ENCODE measurements at places on chromosomes 2 and 18.

GRCh38 chr2:28352610-28353195 lies 40.0 kb upstream of the FOSL2 start:
- no peak for DNase-seq

- DNase-seq: no peak
These were observed 110.9 kb upstream of the MSTN start for GRCh38 chr2:190173392-190173791.

GRCh38 chr2:236605345-236605734 lies 35.7 kb downstream of the ACKR3 start:
- no peak for DNase-seq

GRCh38 chr2:217077831-217078407 lies 218.1 kb upstream of the TNP1 start:
- DNase-seq: no peak

DNA sequence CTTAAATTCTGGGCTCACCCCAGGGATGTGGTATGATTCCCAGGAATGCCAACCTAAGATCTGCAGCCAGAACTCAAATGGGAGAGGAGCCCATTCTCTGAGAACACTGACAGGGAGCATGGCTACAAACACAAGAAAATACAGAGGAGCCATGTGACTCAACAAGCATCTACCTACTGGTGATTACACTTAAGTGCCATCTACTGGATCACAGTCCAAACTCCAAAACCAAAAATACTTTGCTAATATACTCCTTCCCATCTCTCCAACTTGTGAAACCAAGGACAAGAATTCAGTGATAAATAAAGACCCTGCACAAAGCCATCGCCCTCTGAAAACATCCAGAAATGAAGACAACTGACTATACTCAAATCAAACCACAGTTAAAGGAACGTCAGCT lies 116.9 kb downstream of the NR4A2 start:
- no peak for DNase-seq

DNA sequence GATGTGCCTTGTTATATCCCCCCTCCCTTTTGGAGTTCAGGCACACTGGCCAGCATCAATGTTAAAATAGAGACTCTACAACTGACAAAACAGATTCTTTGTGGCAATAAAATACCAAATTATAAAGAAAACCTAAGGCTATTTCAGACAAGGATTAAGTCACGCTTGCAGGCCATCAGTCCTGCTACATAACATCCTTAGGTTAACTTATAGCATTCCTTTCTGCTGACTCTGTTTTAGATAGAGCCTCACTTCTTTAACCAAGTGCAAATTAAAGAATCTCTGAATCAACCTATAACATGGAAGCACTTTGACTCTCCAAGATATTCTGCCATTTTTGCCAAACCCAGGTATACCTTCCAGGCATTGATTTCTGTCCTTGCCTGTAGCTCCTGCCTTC lies 784.6 kb downstream of the RNF144A start:
- no peak for DNase-seq

DNA sequence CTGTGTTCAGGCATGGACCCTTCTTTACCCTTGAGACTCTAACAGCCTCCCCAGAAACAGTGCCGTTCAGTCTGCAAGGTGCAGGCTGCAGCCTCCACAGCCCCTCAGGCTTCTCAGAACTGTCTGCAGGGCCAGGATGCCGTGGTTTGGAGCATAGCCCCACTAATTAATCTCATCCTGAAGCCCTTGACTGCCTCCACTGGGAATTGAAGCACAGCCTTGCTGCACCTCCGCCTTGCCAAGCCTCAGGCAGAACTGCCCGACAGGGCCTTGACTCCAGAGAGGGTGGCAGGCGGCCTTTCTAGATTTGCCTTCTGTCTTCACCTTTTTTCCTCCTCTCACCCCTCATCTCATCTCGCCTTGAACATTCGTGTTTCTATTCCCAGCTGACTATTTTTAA lies 119.8 kb downstream of the NRP2 start:
- no peak for DNase-seq

DNA sequence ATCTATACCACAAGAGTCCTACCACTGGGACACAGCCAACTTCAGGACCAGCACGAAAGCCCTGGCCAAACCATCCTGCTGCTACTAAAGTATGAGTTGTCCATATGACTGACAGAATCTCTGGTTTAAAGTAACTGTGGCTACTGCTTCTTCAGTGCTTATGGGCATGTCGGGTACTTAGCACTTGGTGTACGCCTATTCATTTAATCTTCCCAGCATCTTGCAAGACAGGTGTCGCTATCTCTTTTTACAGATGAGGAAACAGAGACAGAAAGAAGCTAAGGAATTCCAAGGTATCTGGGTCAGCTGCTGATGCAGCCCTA lies 203.4 kb upstream of the ID2 start:
- no peak for DNase-seq

DNA sequence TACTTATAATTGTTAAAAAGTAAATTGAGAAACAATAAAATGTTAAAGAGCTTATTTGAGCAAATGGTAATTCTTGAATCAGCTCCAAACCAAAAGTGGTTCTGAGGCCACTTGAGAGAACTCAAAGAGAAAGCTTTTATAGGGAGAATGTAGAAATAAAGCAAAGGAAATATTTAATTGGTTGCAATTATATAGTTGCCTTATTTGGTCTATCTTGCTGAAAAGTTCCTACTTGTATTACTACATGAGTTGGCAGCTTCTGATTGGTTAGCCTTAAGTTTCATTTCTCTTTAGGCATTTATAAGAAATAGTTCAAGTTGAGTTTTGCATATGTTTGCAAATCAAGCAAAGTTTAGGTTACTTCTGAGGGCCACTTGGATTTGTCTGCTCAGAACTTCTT lies 38.1 kb downstream of the SCN2A start:
- no peak for DNase-seq

GRCh38 chr18:76365561-76365960 lies 129.5 kb downstream of the ZNF516 start:
- no peak for DNase-seq

DNA sequence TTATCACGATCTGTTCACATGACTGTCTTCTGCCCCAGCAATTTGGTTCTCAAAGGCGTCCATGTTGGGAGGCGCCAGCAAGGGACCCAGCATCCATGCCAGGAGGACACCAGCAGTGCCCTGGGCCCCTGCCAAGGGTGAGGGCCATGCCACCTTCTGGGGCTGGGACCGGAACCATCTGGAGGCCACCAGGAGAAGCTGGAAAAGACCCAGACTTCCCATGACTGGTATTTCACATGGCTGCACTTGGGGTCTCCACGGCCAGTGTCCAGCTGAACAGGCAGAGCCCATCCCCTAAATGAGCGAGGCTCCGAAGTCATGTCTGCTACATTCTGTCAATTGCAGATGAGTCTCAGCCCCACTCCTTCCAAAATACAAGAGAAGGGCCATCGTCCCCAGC lies 306.8 kb upstream of the HS6ST1 start:
- DNase-seq: no peak

DNA sequence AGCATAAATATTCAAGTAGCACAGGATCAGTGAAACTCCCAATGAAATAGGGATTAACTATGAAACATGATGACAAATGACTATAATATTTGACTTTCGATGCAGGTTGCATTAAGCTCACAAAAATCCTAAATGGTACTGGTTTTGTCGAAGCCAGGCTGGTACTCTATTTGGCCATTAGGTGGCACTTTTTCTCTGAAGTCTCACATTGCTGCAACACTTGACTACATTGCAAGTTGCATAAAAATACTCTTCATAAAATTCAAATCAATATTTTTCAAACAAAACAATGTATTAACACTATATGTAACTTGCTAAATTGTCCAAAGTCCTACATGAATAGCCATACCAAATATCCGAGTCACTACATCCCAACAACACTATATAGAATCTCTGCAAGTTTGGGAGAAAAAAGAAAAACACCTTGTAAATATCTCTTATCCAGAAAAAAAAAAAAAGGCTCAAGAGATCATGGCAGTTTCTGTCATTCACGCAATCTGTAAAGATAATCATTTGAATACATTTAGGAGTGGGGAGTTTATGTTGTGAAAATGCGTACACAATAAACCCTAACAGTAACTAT lies 9.5 kb downstream of the RTTN start:
- no peak for DNase-seq

DNA sequence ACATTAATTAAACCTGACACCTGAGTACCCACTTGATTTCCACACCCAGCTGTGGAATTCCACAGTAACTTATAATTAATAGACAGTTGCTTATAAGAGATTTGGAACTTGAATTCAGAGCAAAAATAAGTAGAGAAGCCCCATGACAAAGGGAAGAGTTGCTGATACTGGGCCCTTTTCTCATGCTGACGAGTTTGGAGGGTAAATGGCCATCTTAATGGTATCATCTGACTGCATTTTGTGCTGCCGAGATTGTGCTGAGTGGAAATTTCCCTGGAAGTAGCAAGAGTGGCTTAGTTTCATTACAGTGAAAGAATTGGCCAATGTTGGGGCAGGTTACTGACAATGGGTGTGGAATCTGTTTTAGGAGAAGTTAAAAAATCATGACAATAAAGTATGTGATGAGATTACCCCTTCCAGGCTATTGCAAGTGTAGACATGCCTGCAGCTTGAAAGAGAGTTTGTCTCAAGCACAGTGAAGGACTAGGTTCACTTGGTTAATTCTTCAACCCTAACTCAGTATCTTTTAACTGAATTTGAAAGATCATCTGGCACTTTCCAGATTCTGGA lies 49.9 kb downstream of the VSNL1 start:
- no peak for DNase-seq

- DNase-seq: no peak
These were observed 49.2 kb downstream of the TRPM8 start for GRCh38 chr2:233966388-233966787.
